Calu3 (cell line): ENCODE measurements at places on chromosomes 5 and 9. TPM values are rescaled to one million over a fixed set of nuclear protein-coding genes. Genes with fewer than 3 reads are reported as not detected.
A peak's percentile ranks its signal among the peaks of the same experiment; 100 is the strongest.

NUTM2F gene
- total RNA-seq = not detected in 2 replicates

DNA sequence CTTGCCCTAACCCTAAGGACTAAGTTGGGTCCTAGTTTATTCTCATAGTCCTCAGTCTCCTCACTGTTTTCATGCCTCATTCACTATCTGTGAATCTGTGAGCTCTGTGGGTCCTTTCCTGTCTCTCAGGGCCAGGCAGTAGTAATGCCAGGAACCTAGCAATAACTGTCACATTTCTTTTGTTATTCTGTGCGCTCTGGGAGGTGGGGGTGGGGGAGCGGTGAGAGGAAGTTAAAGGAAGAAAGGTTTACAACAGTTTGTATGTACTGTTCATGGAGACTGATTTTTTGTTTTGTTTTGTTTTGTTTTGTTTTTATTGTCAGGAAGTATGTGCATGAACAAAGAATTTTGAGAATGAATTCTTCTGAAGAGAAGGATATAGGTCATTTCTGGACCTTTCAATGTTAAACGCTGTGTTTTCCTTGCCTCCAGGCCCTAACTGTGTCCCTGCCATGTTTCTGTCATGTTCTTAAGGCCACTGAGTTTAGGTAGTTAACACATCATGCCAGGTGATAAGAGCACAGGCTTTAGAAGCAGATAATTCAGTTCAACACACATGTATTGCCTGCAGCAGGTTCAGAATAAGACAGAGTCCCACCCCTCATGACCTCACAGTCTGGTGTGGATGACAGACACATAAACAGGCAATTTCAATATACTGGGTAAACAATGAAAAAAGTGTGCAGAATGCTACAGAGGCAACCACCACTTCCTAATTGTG is 13.3 kb upstream of the FEM1C start:
- DNase-seq = no peak
- H3K4me3 ChIP-seq = no peak overlapping the region
- H3K4me1 ChIP-seq = peaks cover 9% of the 10 kb centered on the region
- no peak overlapping the region for H3K27ac ChIP-seq

FNBP1 gene
- total RNA-seq = 9.6 and 9.9 TPM in 2 replicates

GRCh38 chr5:170479484-170479883 is 24.3 kb upstream of the KCNIP1 start:
- H3K27ac ChIP-seq = peak overlapping the region; percentile 56
- H3K4me1 ChIP-seq = peaks cover 44% of the 10 kb centered on the region
- peak; percentile 71 for DNase-seq
- H3K4me3 ChIP-seq = no peak overlapping the region
- no peaks in the 10 kb centered on the region for H3K27me3 ChIP-seq

NEK6 gene
- 42.2 and 43.0 TPM in 2 replicates for total RNA-seq

PPP1R26 gene
- 32.1 and 35.1 TPM in 2 replicates for total RNA-seq

CFAP157 gene
- 0.87 and 1.0 TPM in 2 replicates for total RNA-seq

GZMA gene
- total RNA-seq = not detected in 2 replicates

- H3K27me3 ChIP-seq = no peaks in the 10 kb centered on the region
- no peaks in the 10 kb centered on the region for H3K4me1 ChIP-seq
- H3K4me3 ChIP-seq = no peak overlapping the region
Observed at GRCh38 chr5:131766689-131767088, 30.1 kb downstream of the FNIP1 start.

- H3K36me3 ChIP-seq = no peaks in the 10 kb centered on the region
- H3K4me1 ChIP-seq = no peaks in the 10 kb centered on the region
- no peaks in the 10 kb centered on the region for H3K27me3 ChIP-seq
Observed at GRCh38 chr5:124114911-124115310, 602.9 kb downstream of the CSNK1G3 start.

- no peaks in the 10 kb centered on the region for H3K4me1 ChIP-seq
- no peak overlapping the region for H3K4me3 ChIP-seq
- H3K27ac ChIP-seq = no peak overlapping the region
- no peaks in the 10 kb centered on the region for H3K27me3 ChIP-seq
- no peak for DNase-seq
Observed at GRCh38 chr9:77825361-77825760, 177.2 kb upstream of the GNA14 start.

DNA sequence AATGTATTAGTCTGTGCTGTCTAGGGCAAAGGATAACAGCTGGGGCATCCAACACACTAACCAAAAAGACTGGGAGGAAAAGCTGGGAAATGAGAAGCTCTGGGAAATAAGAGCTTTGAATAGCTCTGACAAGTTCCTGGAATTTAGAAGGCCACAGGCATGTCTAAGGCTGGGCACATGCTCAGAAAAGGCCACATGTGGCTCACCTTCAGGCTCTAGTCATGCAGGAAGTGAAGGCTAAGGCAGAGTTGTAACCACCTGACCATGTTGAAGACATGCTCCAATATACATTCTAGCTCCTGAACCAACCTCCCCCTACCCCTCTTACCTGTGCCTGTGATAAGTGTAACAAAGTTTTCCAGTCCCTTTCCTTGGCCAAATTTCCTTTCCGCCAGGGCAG is 31.7 kb downstream of the CLTA start:
- peaks cover 30% of the 10 kb centered on the region for H3K36me3 ChIP-seq
- H3K4me1 ChIP-seq = no peaks in the 10 kb centered on the region
- no peaks in the 10 kb centered on the region for H3K27me3 ChIP-seq
- H3K4me3 ChIP-seq = no peak overlapping the region

GRCh38 chr5:73763300-73764032 is 137.5 kb downstream of the ARHGEF28 start:
- no peak overlapping the region for H3K4me3 ChIP-seq
- H3K27ac ChIP-seq = peak overlapping the region; percentile 17
- peak; percentile 30 for DNase-seq
- H3K36me3 ChIP-seq = peaks cover 12% of the 10 kb centered on the region
- no peaks in the 10 kb centered on the region for H3K27me3 ChIP-seq

LTC4S gene
- 2.2 and 4.9 TPM in 2 replicates for total RNA-seq

PRDM9 gene
- total RNA-seq = not detected in 2 replicates

CTSV gene
- total RNA-seq = 21.4 and 23.3 TPM in 2 replicates

- peaks cover 20% of the 10 kb centered on the region for H3K27me3 ChIP-seq
- H3K27ac ChIP-seq = no peak overlapping the region
- peak overlapping the region; percentile 65 for H3K4me3 ChIP-seq
Observed at GRCh38 chr5:88681211-88681803, 201.7 kb downstream of the MEF2C start.

HRH2 gene
- total RNA-seq = not detected in 2 replicates

- peak overlapping the region; percentile 37 for H3K27ac ChIP-seq
- peak overlapping the region; percentile 7 for H3K4me3 ChIP-seq
- peaks cover 15% of the 10 kb centered on the region for H3K36me3 ChIP-seq
- peak; percentile 89 for DNase-seq
Observed at GRCh38 chr5:1161833-1162229, 39.6 kb upstream of the SLC6A19 start.

- no peak for DNase-seq
- no peaks in the 10 kb centered on the region for H3K4me1 ChIP-seq
- no peak overlapping the region for H3K27ac ChIP-seq
- H3K4me3 ChIP-seq = no peak overlapping the region
Observed at GRCh38 chr9:75033791-75034473, 5.8 kb upstream of the CARNMT1 start.

DNA sequence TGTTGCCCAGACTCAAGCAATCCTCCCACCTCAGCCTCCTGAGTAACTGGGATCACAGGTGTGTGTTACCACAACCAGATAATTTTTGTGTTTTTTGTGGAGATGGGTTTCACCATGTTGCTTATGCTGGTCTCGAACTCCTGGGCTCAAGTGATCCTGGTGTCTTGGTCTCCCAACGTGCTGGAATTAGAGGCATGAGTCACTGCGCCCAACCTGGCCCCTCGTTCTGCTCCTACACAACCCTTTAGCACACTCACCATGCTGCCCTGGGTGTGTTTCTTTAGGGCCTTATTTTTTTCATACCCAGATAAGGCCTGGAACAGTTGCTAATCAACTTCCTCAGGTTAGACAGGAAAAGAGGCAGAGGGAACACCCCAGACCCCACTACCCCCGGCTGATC is 2.6 kb downstream of the PDZD2 start:
- no peak overlapping the region for H3K27ac ChIP-seq
- no peak overlapping the region for H3K4me3 ChIP-seq
- H3K27me3 ChIP-seq = peaks cover 28% of the 10 kb centered on the region
- no peak for DNase-seq
- no peaks in the 10 kb centered on the region for H3K36me3 ChIP-seq
- no peaks in the 10 kb centered on the region for H3K4me1 ChIP-seq

DNA sequence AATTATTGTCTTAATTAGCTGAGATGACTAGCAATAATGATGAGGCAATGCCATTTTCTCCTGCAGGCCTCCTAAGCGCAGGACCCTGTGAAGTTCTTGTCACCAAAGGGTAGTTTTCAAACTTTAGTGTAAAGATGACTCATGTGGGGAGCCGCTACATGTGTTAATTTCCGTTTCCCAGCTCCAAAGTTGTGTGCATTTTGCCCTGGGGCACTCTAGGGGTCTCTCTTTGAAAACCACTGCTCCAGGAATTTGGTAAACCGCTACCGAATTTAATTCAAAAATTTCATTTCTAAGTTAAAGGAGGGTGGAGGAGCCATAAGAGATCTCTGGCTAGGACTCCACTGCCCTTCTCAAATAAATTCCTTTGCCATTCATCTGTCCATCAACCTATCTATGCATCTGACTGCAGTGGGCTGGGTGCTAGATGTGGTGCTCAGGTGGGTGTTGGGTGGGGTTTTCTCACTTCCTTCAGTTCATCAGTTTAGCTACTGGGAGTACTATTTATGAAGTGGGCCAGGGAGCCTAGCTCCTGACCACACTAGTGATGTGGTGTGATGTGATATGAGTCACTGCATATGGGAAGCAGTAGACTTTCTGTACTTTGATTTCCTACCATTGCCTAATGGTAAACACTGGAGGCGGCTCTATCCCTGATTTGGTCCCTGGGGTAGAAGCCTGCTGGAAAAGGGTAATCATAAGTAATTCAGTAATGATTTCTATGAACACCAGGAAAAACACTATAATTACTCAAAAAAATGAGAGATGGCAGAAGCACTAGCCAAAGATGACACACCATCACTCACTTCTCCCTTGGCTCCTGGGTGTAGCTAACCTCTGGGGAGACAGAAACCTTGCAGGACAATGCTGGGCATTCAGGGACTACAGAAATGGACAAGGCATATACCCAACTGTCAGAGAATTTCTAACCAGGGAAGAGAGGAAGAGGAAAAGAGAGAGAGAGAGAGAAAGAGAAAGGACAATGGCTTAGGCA is 4.0 kb upstream of the ZSWIM6 start:
- no peaks in the 10 kb centered on the region for H3K27me3 ChIP-seq
- peak overlapping the region; percentile 84 for H3K4me3 ChIP-seq
- no peak for DNase-seq
- peaks cover 34% of the 10 kb centered on the region for H3K4me1 ChIP-seq
- H3K36me3 ChIP-seq = peaks cover 40% of the 10 kb centered on the region

DNA sequence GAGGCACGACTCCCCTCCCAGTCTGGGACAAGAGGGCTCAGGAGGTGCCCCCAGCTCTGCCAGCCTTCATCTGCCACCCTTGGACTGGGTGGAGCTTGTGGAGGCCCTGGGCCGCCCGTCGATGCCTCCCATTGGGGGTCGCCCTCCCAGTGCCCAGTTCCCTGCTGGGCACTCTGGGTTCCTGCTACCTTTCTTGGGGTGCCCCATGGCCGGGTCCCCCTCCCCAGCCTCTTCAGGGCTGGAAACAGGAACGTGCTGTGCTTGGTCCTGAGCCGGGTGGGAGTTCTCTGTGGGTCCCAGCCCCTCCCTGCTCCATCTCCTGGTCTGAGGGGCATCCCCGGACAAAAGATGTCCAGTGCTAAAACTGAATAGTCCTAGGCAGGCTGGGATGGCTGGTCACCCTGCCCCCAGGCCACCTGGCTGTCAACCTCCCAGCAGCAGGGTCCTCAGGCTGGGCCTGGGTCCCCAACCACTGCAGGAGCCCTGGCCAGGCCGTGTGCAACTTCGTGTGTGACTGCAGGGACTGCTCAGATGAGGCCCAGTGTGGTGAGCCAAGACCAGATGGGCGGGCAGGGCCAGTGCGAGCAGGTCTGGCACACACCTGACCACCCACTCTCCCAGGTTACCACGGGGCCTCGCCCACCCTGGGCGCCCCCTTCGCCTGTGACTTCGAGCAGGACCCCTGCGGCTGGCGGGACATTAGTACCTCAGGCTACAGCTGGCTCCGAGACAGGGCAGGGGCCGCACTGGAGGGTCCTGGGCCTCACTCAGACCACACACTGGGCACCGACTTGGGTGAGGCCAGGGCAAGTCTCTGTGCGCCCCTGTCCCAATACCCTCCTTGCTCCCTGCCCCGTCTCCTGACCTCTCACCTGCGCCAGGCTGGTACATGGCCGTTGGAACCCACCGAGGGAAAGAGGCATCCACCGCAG is 784 bp downstream of the MAMDC4 start:
- no peak overlapping the region for H3K4me3 ChIP-seq
- H3K27ac ChIP-seq = no peak overlapping the region
- DNase-seq = no peak
- H3K27me3 ChIP-seq = no peaks in the 10 kb centered on the region
- H3K4me1 ChIP-seq = peaks cover 2% of the 10 kb centered on the region
- peaks cover 47% of the 10 kb centered on the region for H3K36me3 ChIP-seq

GRCh38 chr9:7960320-7961050 is 160.9 kb upstream of the DMAC1 start:
- H3K4me3 ChIP-seq = no peak overlapping the region
- no peak overlapping the region for H3K27ac ChIP-seq
- H3K27me3 ChIP-seq = no peaks in the 10 kb centered on the region
- no peaks in the 10 kb centered on the region for H3K4me1 ChIP-seq
- H3K36me3 ChIP-seq = no peaks in the 10 kb centered on the region

DNA sequence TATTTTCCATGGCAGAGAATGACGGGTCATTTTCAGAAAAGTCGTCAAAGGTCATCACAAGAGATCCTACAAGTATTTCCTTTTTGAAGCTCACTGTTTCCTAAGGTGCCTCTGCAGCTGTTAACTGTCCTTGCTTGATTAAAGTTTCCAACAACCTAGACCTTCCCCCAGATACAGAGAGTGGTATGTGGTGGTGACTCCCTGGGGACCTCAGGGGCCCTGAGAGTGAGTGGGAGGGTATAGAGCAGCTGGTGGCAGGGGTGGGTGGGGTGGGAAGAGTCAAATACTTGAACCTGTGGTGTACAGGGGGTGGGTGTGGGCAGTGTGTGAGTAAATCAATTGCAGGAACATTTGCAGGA is 1.6 kb upstream of the CD72 start:
- H3K4me3 ChIP-seq = no peak overlapping the region
- no peak overlapping the region for H3K27ac ChIP-seq
- DNase-seq = no peak
- H3K27me3 ChIP-seq = peaks cover 55% of the 10 kb centered on the region

DNA sequence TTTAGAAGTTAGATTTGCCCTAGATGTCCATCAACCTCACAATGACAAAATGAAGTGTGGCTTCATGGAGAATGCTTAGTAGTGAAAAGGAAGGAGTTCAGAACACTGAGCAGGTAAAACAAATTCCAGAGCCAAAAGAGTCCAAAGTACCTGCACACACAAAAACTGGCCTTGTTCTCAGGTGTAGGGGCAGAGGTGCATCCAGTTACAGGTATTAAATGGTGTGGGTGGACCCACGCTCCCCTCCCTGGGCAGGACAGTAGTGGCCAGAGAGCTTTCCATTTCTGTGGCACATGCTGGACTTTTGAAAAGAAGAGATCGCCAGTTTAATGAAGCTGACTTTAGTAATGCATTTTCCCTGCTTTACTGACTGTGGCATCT is 47.2 kb downstream of the SECISBP2 start:
- H3K27me3 ChIP-seq = no peaks in the 10 kb centered on the region
- H3K4me3 ChIP-seq = no peak overlapping the region
- H3K27ac ChIP-seq = no peak overlapping the region
- DNase-seq = no peak

- peaks cover 70% of the 10 kb centered on the region for H3K4me1 ChIP-seq
- H3K36me3 ChIP-seq = peaks cover 25% of the 10 kb centered on the region
- H3K27ac ChIP-seq = no peak overlapping the region
- no peak for DNase-seq
- no peaks in the 10 kb centered on the region for H3K27me3 ChIP-seq
Observed at GRCh38 chr5:135136546-135136945, 102.5 kb upstream of the PITX1 start.

GAPT gene
- not detected in 2 replicates for total RNA-seq

SLC1A3 gene
- total RNA-seq = 6.0 and 7.9 TPM in 2 replicates

GRIN1 gene
- 0.24 and 0.54 TPM in 2 replicates for total RNA-seq

CTXN3 gene
- total RNA-seq = not detected in 2 replicates
